ENCODE measurements at places on chromosomes 7 and 10.

DNA sequence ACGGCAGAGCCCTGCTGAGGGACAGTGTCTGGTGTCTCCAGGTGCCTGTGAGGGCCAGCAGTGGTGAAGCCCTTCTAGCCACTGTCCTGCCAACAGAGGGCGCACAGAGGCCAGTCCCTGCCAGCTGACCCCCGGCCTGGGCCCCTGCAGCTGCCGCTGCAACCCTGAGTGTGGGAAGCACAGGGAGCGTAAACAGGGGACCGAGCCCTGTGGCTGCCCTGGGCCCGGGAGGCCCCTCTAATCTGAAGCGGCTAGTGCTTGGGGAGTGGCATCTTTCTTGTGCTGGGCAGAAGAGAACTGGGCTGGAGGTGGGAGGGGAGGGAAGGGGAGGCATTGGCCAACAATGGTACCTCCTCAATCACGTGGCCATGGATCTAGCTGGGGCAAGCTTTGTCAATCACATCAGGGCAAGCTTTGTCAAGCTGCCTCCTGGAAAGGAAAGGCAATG lies 34.6 kb downstream of the TRIM8 start:
- no peak for DNase-seq

- DNase-seq = no peak
Measured at GRCh38 chr10:88103576-88103975, 240.2 kb downstream of the PTEN start.

GRCh38 chr10:132447446-132448247 lies 50.6 kb downstream of the PWWP2B start:
- DNase-seq = peak; percentile 16

DNA sequence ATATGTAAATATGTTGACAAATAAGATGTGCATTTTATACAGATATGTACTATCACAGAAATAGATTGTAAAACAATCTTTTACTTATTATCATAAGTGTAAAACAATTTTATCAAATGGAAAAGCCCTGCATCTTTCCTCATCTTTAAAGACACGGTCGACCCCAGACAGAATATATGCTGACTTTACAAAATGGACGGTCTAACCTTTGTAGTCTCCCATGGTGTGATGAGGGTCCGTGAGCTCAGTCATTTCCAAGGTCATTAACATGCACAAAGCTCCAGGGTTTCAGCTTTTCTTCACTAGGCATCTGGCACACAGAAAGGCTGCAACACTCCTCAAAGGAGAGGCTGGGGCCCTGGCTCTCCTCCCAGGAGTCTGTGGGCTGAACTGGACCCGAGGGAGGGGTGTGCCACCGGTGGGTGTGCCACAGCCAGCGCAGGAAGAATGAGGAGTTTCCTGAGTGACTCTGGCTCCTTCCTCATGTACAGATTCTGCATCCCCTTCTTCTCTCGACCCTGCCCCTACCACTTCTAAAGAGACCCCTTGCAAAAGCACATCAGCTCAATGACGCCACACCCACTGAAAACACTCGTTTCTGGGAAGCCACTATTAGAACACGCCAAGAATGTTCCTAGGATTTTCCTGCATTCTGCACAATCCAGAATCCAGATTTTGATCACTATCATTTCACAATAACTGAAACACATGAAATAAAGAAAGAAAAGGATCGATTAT lies 26.2 kb upstream of the ABLIM1 start:
- DNase-seq = no peak

GRCh38 chr7:30279653-30279904 lies 4.8 kb upstream of the ZNRF2 start:
- no peak for DNase-seq
